Stimulated activated CD4-positive, alpha-beta T cell treated with anti-CD3 and anti-CD28 coated beads, Interleukin-1b, Interleukin-23, amount 100 ng/mL, for 1 hour (primary cell): ENCODE measurements at places on chromosomes 4 and X.

DNA sequence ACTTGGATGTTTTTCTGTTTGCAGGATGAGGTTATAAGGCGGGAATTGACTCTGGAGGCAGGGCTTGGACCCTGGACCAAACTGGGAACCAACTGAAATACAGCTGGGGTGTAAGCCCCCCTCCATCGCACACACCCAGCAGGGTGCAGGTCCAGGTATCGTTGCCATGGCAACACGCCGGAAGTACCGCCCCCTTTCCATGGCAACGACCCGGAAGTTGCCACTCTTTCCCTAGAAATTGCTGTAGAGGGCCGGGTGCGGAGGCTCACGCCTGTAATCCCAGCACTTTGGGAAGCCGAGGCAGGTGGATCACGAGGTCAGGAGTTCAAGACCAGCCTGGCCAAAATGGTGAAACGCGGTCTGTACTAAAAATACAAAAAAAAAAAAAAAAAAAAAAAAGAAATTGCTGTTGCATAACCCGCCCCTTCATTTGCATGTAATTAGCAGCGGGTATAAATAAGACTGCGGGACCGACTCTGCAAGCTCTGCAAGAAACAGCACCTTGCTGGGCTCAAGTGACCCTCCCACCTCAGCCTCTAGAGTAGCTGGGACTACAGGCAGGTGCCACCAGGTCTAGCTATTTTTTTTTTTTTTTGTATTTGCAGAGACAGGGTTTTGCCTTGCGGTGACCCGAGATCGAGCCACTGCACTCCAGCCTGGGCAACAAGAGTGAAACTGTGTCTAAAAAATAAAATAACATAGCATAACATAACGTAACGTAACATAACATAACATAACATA lies 139.6 kb downstream of the CRLF2 start:
- DNase-seq, result no peak

DNA sequence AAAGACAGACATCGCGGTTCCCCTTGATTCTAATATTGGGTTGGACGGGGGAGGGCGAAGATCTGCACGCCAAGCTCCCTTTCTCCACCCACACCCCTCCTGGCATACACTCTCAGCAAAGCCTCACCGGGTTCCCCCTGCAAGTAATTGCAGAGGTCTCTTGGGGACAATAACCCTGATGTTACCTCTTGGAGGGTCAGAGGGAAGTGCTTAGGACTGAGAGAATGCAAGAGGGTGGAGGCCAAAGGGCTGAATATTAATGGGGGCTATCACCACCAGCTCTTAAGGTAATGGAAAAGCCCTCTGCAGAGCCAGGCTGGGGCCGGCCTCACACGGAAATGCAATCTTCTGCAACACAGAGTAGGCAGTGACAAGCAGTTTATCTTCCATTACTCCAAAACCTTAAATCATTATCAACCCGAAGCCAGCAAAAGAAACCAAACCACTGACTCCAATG lies 344.1 kb upstream of the GATB start:
- DNase-seq, result no peak

DNA sequence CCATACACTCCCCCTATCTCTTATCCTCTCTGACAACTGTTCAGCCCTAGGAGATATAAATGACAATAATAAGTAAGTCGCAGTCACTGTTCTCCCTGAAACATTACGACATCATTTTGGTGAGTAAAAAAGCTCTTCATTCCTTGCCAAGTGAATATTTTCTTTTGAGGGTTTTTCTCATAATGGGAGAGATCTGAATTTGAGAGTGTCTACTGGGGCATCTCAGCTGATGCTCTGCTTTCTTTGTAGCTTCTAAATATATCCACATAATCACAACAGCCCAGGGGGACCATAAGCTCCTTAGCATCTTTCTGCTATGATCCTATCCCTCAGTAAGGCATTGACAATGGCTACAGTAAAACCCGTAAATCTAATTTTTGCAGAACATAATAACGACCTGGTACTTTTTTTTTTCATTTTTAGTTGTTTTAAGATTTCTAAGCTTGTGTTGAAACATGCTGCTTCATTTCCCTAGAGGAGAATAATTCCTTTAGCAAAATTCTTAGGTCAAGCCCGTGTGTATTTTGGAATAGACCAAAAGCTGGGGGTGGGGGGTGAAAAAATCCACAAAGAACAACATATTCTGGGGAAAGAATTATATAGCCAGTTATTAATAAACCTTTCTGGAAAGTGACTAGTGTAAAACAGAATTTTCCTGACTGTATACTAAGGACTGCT lies 78.1 kb upstream of the GPM6B start:
- no peak for DNase-seq

GRCh38 chrX:95427389-95427788 lies 1257.3 kb upstream of the DIAPH2 start:
- DNase-seq, result no peak

DNA sequence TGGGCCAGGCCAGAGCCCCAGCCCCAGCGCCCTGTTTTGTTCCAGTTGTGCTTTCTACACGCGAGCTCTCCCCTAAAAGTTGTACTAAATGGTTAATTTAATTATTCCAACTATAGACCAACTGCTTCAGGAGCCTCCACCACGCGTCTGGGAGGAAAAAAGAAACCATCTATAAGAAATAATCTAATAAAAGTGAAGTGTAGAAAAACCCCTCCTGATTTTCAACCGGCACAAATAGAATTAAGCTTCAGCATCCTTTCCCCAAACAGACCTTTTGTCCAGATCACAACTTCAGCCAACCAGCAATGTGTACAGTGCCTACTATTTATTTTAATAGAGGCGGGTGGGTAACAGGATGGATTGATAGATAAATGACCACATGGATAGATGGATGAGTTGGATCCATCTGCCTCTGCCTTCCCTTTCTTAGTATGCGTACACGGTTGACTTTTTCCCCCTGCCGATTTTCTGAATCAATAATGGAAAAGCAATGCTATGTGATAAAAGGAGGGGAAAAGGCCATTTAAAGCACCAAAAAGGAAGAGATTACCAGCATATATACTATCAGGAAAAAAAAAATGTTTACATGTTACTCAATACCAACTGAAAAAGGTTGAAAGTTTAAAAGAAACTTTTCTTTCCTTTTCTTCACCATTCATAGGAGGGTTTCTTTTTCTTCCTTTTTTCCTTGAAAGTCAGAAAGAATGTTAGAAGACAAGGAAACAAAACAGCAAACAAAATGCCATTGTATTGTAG lies 3.7 kb upstream of the PHOX2B start:
- DNase-seq, result no peak

- no peak for DNase-seq
Observed at GRCh38 chrX:11789809-11790208, 31.8 kb downstream of the MSL3 start.

- no peak for DNase-seq
Observed at GRCh38 chrX:6131287-6131686, 97.4 kb downstream of the NLGN4X start.

- no peak for DNase-seq
Observed at GRCh38 chrX:8731559-8732395, at the start of gene ANOS1. TSS of gene ANOS1 (minus strand) at chrX:8732137. CDS start at chrX:8732036, 101 bp downstream.

DNA sequence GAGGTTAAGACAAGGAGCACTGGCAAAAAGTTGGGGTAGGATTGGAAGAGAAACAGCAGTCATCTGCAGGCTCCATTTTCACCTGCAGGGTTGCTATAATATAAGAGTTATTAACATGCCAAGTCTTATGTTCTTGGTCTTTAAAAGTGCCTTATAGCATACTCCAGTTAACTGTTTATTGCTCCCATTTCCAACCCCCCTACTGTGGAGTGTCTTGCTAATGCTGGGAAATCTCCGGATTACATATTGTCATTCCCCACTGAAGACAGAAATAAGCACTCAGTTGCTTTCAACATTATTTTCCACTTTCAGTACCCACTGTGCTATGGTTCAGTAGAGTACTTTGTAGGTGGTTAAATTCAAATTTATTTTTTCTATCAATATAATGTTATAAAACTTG lies 1014.3 kb downstream of the RPA4 start:
- no peak for DNase-seq

DNA sequence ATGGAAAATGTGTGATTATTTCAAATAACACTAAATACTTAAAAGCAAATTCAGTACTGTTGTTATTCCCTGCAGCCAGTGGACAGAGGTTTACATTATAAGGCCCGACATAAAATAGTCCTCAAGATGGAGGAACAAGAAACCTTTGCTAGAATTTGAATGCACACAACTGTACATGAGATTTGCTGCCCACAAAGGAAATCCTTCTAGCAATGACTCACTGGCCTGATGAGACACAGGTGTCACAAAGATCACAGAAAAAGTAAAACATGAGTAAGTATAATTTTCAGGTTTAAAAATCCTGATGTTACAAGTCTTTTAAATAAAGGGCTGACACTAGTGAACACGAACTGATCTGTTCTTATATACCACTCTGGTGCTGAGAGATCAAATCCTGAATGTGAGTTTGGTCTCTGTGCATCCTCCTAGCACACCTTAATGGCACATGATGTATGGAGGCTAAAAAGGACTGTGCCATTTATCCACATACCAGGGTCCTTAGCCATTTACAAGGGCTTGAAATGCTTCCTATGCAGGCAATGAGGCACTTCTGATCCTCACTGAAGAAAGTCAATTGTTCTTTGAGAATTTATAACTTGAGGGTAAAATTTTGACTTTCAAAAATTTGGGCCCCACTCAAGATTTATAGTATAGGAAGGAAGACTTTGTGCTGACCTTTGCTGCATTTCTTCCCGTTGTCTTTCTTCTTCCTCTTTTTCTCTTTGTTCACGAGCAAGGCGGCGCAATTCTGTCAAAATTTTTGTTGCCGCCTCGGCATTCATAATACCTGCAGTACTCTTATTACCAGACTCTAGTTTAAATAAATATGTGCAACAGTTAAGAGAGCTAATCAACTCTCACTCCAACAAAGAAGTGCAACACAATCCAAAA lies 23.0 kb downstream of the MAP7D3 start:
- no peak for DNase-seq

DNA sequence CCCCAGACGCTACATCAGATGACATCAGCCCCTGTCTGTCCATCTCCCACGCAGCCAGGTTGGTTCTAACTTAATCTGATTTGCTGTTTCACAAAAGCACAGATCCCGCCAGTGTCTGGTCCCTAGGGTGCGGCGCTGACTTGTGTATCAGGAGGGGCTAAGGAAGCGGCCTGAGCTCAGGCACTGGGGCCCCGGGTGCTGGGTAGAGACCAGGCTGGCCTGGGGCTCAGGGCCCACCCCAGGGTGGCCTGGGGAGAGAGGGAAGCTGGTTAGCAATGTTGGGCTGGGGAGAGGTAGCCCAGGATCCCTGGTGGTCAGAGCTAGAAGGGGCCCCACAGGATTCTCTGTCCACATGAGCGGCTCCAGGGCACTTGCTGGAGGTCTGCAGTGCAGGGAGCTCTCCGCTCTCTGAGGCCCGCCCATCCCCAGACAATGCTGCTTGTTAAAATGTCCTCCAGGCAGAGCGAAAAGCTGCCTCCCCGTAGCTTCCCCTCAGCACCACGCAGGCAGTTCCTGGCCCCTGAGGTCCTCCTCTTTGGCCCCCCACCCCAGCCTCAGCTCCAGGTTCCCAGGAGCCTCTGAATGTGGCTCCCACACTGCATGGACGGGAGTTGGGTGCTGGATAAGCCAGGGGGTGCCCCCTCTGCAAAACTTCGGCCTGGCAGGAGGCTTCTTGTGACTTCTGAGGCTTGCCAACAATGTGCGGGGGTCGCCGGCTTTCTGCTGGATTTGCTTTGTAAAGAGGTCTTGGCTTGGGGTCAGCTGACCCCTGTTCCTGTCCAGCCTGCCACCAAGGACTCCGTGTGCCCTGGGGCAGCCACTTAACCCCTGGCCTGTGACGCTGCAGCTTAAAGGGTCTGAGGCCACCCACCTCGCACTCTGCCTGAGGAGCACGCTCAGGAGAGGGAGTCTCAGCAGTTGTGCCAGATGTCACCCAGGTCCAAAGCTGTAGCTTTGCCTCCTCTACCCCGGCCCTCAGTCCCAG lies 112.9 kb downstream of the CPZ start:
- DNase-seq, result no peak

DNA sequence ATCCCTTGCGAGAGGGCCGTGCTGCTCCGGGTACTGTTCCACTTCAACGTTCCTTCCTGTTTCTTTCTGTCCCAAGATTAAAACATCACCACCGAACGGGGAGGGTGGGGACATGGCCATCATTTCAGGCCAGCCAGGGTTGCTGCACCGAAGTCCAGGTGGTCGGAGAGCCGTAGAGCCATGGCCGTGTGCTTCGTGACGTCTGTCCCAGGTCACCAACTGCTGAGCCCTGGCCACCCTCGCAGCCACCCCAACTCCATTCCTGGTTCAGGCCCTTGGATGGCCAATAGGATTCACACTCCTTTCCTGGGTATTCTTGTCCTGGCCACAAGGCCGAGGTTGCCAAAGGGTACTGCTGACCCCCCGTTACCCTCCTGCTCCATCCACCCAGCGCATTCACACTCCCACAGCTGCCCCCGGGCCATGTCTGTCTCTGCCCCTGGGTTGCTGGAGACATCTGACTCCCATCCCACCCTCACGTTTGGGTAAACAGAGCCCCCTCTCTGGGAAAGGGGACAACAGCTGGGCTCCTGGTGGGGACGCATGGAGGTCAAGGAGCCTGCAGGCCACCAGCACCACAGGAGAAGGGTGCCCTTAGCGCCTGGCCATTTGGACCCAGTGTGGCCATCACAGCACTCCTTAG lies 103.2 kb downstream of the HMX1 start:
- no peak for DNase-seq

DNA sequence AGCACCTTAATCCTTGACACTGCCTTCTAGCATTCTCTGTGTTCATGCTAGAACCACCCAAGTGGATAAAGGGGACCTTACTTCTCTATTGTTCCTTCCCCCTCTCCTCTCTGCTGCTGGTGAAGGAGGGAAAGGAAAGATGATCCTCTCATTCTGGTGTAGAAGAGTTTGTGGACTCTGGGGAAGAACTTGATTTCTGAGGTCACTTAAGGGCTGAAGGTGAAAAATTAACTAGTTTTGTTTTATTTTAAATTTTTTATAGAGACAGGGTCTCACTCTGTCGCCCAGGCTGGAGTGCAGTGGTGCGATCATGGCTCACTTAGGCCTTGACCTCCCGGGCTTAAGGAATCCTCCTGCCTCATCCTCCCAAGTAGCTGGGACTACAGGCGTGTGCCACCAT lies 29.8 kb downstream of the SMS start:
- no peak for DNase-seq

DNA sequence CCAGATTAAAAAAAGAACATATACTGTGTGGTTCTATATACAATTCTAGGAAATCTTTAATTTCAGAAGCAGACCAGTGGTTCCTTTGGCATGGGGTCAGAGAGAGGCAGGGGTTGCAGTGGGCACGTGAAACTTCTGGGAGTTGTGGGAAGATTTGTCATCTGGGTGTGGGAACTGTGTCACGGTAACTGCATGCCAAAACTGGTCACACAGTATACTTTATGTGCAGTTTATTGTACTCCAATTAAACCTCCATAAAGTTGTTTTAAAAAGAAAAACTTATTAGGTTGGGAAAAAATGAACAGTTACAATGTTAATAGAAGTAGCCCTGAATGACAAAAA lies 26.7 kb upstream of the STS start:
- DNase-seq, result no peak

- DNase-seq, result no peak
Observed at GRCh38 chrX:56978172-56978571, 17.2 kb downstream of the SPIN3 start.

- DNase-seq, result no peak
Observed at GRCh38 chr4:102734116-102734515, 26.7 kb downstream of the MANBA start.

- no peak for DNase-seq
Observed at GRCh38 chr4:88575186-88575585, 17.1 kb upstream of the HERC3 start.

GRCh38 chr4:1522606-1523005 lies 116.4 kb upstream of the NKX1-1 start:
- no peak for DNase-seq
